ENCODE measurements at places on chromosomes 12 and 14.
A peak's percentile ranks its signal among the peaks of the same experiment; 100 is the strongest.

DNA sequence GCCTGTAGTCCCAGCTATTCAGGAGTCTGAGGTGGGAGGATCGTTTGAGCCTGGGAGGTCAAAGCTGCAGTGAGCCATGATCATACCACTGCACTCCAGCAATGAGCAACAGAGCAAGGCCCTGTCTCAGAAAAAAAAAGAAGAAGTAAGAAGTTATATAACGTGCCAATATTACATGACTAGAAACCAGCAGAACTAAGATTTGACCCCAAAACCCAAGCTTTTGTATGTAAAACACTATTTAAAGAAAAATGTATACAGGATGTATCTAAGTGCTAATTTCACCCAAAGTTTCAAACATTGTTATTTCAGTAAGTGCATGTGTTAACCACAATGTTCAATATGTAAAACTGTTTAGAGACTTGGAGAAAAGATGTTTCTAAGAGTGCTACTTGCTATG, 94.7 kb downstream of the SLC5A8 start:
- DNase-seq: no peak

DNA sequence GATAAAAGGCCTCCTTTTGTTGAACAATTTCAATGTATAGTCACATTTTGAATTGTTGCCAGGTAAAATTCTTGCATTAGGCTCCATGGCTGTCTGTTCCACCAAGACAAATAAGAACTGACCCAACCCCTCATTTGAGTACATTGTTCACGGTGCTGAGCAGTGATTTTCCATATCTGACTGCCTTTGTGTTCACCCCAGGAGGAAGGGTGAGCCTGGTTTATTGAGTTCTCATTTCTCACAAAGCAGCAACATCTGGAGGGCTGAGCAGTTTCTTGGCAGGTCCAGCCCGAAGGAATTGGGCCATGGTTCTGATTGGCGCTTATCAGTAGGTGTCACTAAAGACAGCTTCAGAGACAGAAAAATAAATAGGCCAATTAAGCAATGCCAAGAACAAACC, 149.1 kb downstream of the BMP4 start:
- no peak for DNase-seq

DNA sequence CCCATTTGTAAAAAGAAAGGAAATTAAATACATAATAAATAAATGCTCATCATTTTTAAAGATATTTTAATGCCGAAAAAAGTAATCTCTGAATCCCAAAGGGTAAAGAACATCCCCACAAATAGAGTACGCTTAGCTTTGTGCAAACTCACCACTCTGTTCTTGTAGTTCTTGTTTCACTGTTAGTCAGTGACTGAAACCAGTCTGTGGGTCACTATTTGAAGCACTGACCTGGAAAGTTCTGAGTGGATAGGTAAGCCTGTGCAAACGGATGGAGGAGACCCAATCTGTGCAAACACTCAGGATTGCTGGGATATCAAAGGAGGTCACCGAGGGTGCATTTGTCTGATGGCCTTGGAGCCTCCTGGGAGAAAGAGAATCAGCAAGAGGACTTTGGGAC, 68.1 kb upstream of the TSPAN11 start:
- DNase-seq: no peak

- no peak for DNase-seq
These were observed 15.7 kb downstream of the MYRFL start for GRCh38 chr12:69840727-69841126.

- DNase-seq: no peak
These were observed 685 bp downstream of the VAMP1 start for GRCh38 chr12:6469609-6470374.

GRCh38 chr14:58107947-58108552, 44.0 kb downstream of the ARMH4 start:
- DNase-seq: peak; percentile 55

GRCh38 chr12:18807714-18808113, 69.8 kb downstream of the CAPZA3 start:
- DNase-seq: no peak

All from KBM-7 (cell line).